Left renal pelvis (tissue), 4 donors: ENCODE measurements at places on chromosomes 11 and 22.

- no peak for DNase-seq
Observed at GRCh38 chr11:77191429-77191822, 63.4 kb downstream of the MYO7A start.

- DNase-seq: no peak
Observed at GRCh38 chr22:31082606-31083376, 1.7 kb downstream of the SMTN start.

DNA sequence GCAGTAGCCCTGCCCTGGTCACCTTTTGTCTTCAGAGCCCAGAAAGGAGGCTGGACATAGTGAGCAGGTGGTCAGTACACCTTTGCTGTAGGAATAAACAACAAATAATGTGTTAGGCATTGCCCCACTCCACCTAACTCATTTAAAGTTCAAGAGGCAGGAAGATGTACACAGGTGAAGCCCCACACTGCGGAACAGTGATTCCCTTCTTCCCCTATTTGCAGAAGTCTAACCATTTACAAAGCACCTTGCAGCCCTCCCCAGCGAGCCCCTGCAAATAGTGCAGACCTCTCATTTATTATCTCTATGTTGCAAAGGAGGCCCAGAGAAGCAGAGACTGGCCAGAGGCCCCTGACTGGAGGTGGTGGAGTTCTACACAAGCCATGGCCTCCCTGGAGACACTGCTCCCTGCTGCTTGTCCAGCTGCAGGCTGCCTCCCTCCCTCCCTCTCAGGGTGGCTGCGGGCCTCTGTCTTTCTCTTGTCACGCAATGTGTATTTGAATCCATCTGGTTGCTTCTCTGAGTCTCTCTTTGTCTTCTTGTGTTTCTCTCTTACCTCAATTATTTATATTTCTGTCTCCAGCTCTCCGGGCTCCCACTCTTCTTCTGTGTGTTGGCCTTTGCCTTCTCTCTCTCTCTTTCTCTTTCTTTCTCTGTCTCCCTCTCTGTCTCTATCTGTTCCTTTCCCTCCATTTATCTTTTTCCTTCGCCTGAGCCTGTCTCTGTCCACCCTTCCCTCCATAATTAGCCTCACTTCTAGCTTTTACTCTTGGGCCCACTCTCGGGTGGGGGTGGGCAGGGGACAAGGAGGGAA is 59.1 kb upstream of the PRDM11 start:
- no peak for DNase-seq

- no peak for DNase-seq
Observed at GRCh38 chr11:124869331-124869730, 4.1 kb downstream of the ROBO3 start.

- DNase-seq: no peak
Observed at GRCh38 chr11:111528557-111528956, 12.0 kb upstream of the LAYN start.

DNA sequence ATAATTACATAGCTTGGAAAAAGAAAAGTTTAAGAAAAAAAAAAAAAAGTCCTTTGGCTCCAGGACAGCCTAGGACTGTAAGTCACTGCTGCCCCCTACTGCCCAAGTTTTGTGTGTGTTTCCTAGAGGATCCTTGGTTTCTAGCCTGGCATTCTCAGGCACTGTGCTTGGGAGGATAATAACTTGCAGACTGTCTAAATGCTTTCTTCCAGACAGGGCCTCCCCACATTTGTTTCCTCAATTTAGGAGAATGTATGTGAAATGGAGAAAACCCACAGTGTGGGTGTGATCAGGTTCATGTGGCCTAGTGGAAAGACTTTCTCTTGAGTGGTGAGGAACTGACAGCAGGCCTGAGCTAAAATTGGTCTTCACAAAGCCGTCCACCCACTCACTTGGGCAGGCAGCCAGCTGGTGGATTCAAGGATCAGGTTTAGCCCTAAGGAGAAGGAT is 191.0 kb downstream of the NAV2 start:
- peak; percentile 72 for DNase-seq

- no peak for DNase-seq
Observed at GRCh38 chr11:86625544-86625943, 46.9 kb downstream of the ME3 start.

- DNase-seq: no peak
Observed at GRCh38 chr11:102683277-102683676, 22.3 kb downstream of the MMP27 start.

GRCh38 chr11:45322111-45322705 is 36.1 kb upstream of the SYT13 start:
- no peak for DNase-seq

DNA sequence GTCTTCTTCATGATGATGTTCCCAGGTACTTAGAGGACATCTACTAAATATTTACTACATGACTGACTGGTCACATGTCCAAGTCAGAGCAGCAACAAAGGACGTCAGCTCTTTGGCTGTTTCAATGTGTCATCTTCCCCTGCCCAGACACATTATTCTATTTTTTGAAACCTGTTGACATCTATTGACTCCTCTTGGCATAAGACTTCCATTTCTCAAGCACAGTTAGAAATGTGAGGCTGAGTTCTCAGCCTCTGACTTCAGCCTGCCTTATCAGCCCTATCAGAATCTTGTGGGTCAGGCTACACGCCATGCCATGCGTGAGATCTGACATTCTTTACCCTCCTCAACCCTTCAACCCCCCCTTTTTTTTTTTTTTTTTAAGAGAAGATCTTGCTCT is 63.8 kb downstream of the SC5D start:
- DNase-seq: no peak

DNA sequence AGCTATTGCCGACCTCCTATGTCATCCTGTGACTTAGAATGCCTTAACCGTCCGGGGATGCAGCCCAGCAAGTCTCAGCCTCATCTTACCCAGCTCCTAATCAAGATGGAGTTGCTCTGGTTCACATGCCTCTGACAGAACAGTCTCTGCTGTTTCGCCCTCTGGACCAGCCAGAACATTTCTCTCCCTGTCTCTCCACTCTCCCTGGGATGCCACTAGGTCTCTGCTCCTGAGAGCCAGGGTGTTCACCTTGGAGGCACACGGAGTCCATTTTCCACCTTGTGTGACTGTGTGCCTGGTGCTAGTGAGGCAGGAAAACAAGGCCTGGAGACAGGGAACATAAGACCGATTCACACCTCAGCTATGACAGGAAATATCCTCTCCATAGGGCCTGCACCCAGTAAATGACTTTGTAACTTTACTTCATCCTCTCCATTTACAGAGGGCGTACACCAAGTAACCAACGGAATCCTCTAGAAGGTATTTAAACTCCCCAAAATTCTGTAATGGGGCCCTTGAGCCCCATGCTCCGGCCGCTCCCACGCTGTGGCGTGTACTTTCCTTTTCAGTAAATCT is 16.8 kb upstream of the B4GALNT4 start:
- DNase-seq: no peak

DNA sequence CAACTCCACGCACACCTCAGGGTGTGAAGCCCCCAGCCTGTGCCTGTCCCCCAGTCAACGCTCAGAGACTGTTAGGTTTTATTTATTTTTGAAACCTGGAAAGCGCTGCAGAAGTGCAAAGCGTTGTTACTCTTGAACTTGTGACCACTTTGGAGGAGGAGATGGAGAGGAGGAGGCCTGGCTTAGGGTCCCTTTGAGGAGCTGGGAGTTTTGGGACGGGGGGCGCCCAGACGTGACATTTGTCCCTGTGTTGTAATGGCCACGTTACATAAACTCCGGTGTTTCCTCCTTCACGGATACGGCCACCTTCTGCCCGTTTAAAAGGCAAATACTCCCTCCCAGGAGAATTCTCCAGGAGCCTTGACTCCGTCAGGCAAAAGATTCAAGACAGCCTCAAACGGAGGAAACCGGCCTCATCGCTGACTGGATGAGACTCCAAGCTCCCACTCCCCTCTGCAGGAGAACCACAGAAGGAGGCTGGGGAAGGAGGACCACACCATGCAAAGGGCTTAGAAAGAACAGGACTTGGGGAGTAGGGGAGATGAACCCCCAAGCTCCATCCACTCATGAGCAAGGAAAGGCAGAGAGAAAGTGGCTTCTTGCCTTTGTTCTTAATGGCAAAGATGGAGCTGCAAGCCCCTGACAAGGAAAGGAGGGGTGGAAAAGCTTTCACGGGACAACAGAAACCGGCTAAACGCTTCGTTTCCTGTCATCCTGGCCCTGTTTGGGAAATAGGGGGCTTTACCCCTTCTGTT is 630 bp downstream of the PIK3IP1 start:
- DNase-seq: no peak

DNA sequence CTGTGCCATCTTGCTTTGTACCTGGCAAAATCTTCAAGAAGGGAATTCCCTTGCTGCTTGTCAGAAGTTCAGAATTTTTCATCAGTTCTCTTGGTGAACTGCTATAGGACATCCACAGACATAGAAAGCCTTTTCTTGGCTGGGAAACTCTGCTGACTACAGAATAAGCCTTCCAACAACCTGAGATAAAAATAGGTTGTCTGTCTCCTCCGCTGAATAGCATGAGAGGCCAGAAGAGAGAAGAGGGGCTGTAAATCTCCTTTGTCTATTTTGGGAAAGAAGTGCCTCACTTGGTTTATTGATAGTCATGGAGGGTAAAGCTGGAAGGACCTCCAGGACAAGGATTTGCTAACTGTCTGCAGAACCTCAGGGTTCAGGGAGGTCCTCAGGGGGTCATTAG is 48.2 kb downstream of the C11orf91 start:
- no peak for DNase-seq

DNA sequence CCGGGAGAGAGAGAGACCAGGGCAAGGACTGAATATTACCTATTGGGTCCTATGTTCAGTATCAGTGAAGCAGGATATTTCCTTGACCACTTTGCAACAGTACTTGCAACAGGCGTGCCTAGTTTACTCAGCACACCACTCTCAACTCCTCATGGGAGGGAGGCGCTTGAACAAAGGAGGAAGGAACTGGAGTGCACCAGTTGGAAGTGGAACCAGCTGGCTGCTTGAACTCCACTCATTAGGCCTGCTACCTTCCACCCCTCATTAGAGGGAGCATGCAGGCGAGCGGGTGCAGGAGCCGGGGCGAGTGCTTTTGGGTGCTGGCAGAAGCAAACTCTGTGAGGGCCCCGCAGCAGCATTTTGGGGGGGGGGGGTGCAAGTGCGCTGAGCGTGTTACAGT is 1369.6 kb upstream of the RAG2 start:
- no peak for DNase-seq

GRCh38 chr22:46220921-46221320 is 29.2 kb downstream of the CDPF1 start:
- no peak for DNase-seq

GRCh38 chr11:83409476-83409875 is 123.3 kb upstream of the CCDC90B start:
- no peak for DNase-seq

DNA sequence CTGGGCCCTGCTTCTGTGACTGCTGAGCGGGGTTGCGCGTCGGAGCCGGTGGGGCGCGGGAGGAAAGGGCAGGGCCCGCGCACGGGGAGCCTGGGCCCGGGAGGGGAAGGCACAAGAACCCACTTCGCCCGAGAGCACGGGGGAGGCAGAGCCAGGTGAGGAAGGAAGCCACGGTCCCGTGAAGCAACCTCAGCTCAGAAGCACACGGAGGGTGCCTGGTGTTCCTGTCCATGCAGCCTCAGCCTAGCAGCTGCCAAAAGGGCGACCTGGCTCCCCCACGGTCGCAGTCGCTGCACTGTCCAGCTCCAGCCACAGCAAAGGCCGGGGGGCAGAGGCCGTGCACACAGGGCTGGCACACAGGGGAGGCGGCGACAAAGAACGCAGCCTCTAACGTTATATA is 9.3 kb upstream of the CDC42BPG start:
- no peak for DNase-seq

- no peak for DNase-seq
Observed at GRCh38 chr11:115657586-115657985, 153.4 kb upstream of the CADM1 start.

DNA sequence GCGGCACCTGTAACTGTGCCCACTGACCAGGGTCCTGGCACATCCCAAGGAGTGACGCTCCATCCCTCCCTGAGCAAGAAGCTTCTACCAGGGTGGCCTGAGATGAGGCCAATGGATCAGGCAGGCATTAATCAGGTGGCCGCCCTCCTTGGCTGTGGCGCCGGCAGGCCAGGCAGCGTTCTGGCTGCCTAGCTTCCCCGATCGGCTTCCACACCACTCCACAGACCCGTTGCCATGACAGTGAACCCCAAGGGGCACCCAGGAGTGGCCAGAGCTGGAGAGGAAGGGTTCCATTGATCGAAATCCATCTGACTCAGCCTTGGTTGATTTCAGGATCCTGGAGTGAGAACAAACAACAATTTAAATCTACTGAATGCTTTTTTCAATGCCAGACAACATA is 20.5 kb downstream of the LRRC55 start:
- no peak for DNase-seq

DNA sequence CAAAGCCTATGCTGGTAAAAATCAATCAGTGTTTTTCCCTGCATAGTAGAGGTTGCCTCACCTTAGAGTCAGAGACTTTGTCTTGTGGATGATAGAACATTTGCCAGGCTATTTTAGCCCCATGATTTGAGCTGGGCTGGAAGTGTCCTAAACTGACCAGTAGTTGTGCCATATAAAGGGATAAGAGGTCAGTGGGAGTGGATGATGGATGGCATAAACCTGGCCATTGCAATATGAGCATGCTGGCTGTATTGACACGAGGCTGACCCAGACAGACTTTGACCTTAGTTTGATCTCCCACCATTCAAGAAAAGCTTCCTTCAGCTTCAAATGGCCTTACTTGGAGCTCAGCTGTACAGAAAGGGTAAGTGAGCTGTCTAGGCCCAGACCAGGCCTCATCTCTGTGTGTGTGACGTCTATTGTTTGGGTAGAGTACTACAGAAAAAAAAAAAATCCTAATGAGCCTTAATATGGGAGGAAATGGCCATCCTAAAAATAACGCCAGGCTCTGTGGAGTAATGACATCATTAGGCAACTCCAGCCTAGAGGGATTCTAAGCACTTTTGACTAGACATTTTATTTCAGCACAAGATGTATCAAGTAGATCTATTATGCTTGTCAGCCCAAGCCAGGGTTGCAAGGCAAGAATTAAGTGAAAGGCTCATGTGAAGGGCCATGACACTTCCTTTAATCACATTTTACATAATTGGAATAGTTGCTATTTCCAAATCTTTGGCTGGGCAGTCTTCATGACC is 51.3 kb upstream of the CADM1 start:
- DNase-seq: no peak

DNA sequence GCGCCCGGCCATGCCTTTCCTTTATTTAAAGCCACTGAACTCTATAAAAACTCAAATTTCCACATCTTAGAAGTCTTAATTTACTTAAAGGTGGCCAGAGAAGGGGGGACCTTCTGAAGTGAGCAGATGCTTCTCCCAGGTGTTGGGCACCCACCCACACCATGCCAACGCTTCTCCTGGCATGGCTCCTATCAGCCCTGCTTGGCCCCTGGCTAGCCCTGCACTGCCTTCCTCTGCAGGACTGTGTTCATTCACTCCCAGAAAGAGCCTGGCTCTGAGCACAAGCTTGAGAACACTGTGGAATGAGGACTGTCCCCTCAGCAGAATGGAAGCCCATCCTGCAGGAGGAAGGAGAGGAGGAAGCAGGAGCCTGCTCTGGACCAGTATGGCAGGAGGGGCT is 34.6 kb upstream of the ARFGAP3 start:
- no peak for DNase-seq
